ENCODE measurements at places on chromosomes 7 and 10.

GRCh38 chr7:1944619-1945210 lies 274.6 kb downstream of the ELFN1 start:
- no peak for DNase-seq

DNA sequence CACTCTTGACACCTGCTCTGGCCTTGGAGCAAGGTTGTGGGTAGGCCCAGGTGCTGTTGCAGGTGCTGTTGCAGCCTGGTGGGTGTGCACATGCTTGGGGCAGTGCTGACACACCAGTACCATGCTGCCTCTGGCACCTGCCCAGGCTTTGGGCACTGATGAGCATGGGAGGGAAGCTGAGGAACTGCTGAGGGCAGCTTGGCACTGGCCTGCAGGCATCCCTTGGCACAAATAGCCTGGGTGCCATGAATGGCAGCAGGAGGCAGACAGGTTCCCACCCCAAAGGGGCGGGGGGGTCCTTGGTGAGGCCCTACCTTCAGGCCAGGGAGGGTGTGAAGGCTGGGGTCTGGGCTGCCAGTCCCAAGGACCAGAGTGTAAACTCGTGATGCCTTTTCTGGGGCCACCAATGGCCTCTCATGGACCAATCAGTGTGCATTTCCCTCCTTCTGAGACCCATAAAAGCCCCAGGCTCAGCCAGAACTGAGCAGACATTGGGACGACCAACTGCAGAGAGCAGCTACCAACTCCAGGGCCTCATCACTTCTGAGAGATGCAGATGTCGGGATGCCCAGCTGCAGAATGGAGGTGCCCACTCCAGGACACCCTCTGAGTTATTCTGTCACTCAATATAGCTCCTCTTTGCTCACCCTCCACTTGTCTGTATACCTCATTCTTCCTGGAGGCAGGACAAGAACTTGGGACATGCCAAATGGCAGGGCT lies 547.4 kb downstream of the ZWINT start:
- DNase-seq = no peak

- no peak for DNase-seq
These were observed 30.5 kb downstream of the JAKMIP3 start for GRCh38 chr10:132096223-132096622.

DNA sequence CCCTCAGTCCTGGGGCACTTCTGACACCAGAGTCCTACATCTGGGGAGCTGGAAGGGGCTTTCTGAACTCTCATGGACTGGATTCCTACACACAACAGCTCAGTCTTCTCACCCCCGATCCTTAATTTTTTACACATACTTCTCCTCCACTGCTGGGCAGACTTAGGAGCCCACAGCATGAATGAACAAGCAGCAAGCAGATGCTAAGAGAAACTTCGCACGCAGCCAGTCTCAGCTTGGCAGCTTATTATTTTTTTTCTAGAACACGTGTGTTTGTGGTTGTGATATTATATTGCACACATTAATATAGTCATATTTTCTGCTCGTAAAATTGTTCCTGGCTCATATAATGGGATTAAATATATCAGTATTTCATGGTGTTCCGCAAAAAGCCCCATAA lies 50.9 kb upstream of the LOXL4 start:
- no peak for DNase-seq

- peak; percentile 47 for DNase-seq
These were observed at the start of gene PTPRE for GRCh38 chr10:127906548-127907377. TSS of gene PTPRE (plus strand) at chr10:127907103. CDS start at chr10:128040882, 133,779 bp downstream.

GRCh38 chr7:67450171-67450570 lies 453.5 kb downstream of the TYW1 start:
- DNase-seq = no peak

GRCh38 chr7:131905471-131905973 lies 349.1 kb upstream of the PODXL start:
- DNase-seq = no peak

- DNase-seq = no peak
These were observed 1.3 kb downstream of the GLI3 start for GRCh38 chr7:42235741-42236161.

DNA sequence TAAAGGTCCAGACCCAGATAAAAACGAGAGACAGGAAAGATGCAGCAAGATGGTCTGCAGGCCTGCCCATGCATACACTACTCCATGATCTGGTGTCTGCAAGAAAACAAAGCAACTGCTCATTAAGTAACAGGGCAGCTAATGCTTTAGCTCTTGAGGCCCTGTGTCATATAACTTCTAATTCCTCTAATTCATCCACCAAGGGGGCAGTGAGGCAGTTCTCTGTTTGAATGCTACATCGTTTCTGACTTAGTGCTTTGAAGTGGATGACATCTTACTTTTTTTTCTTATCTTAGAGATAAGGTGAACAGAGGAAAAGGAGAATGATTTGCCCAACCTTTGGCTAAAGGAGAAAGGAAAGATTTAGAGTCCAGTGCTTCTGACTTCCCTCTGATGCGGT lies 619.7 kb downstream of the AUTS2 start:
- no peak for DNase-seq

DNA sequence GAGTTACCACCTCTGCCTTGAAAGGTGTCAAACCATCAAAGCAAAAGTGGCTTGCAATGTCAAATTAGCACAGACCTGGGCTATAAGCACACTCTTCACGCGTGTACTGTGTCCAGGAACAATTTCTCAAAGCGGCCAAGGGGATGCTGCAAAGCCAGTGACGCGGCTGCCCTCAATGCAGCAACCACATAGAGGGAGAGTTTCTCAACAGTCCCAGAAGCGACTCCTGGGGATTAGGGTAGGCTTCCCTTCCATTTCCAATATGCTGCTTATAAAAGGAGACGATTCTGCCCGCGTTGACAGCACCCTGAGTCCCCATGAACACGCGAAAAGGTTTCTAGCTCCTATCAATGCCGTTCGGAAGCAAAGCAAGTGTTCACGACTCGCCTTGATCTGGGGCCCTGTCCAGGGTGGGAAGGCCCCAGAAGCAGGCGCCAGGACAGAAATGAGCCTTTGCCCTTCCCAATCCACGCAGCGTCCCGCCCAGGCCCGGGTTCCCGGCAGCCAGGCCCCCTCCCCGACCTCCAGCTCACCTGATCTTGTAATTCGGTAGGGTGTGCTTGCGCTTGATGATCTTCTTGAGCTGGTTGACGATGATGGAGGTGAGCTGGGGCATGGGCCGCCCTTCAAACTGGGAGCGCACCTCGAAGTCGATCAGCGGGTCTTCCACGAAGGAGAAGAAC lies 1.3 kb downstream of the PDZD8 start:
- peak; percentile 9 for DNase-seq

GRCh38 chr7:133436014-133436428 lies 183.1 kb downstream of the EXOC4 start:
- no peak for DNase-seq

GRCh38 chr7:90736968-90737939 lies 141.1 kb downstream of the CDK14 start:
- no peak for DNase-seq

DNA sequence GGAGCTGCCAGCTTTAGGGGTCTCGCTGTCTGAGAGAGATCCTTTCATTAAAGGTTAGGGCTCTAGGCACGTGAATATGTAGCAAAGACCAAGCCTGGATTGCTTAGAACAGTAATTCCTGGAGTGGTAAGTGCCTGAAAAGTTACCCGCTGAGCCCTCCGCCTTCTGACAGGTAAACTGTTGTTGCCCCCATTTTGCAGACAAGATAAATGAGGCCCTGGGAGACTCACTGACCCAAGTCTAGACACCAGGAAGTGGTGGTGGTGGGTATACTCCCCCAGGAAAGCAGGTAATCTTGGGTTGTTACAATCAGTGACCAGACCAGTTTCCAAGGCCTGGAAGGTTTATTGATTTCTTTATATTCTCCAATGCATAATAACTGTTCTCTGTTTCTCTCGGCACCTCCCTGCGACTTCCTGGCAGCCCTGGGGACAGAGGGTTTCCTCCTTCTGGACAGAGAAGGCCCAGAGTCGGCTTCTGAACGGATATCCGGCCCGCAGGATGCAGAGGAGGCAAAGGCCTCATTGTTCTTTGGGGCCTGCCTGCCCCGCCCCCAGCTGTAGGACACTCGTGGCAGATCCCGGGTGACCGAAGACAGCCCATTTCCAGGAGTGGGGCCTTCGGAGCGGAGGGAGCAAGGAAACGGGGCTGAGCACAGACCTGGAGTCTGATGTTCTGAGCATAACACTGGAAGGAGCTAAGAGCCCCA lies 1.3 kb upstream of the GRK5 start:
- no peak for DNase-seq

- no peak for DNase-seq
These were observed 242.8 kb downstream of the PHTF2 start for GRCh38 chr7:78041423-78041822.

GRCh38 chr10:29820890-29821461 lies 186.2 kb upstream of the SVIL start:
- no peak for DNase-seq

GRCh38 chr7:17020250-17020649 lies 138.5 kb upstream of the AGR3 start:
- no peak for DNase-seq

DNA sequence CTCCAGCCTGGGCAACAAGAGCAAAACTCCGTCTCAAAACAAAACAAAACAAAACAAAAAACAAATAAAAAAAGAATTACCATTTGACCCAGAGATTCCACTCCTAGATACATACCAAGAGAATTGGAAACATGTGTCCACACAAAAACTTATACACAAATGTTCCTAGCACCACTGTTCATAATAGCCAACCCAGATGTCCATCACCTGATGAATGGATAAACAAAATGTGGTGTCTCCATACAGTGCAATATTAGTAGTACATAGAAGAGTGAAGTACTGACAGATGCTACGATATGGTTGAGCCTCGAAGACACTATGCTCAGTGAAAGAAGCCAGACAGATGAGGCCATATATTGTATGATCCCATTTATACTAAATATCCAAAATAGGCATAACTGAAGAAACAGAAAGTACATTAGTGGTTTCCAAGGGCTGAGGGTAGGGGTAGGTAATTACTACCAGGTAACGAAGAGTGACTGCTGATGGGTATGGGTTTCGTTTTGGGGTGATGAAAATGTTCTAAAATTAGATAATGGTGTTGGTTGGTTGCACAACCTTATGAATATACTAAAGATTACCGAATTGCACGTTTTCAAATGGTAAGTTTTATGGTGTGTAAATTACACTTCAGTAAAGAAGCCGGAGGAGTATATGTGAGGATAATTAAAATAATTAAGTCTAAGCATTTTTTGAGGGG lies 20.0 kb downstream of the MYO1G start:
- DNase-seq = no peak

- no peak for DNase-seq
These were observed 1050.6 kb downstream of the NRG3 start for GRCh38 chr10:82925547-82925946.

GRCh38 chr7:74206589-74207120 lies 3.2 kb upstream of the LAT2 start:
- DNase-seq = peak; percentile 37

GRCh38 chr10:132417957-132418441 lies 21.0 kb downstream of the PWWP2B start:
- no peak for DNase-seq

DNA sequence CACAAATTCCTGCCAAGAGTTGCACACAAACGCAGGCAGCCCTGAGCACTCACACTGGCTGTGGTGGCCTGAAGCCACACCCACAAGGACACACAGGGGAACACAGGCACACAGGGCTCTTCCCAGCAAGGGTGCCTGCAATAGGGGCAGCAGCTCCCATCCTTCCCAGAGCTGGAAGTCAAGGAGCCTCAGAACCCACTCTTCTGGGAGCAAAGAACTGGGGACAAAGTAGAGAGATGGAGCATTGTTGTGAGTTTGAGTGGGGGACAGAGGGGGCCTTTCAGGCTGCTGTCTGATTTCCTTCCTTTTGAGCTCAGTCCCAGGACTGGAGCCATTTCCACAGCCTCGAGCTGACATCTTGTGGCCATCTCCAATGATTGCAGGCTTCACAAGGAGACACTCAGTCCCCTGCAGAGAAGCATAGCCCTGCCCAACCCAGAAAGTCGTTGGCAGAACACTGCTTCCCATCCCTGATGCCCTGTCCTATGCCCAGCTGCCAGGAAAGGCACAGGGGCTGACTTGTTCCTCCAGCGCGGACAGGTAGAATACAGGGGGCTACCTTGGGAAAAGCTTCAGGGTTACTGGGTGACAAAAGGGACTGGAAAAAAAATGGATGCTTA lies 34.4 kb upstream of the SLF2 start:
- DNase-seq = no peak

- DNase-seq = no peak
These were observed 203.9 kb downstream of the NXPH1 start for GRCh38 chr7:8637322-8637721.

- DNase-seq = no peak
These were observed 61.3 kb upstream of the GLCCI1 start for GRCh38 chr7:7907306-7907705.

- no peak for DNase-seq
These were observed 30.2 kb downstream of the ADRA2A start for GRCh38 chr10:111107023-111107422.

GRCh38 chr7:54995166-54995565 lies 23.7 kb upstream of the EGFR start:
- DNase-seq = no peak

- DNase-seq = no peak
These were observed 393 bp upstream of the DNAJC1 start for GRCh38 chr10:22003964-22004281.

DNA sequence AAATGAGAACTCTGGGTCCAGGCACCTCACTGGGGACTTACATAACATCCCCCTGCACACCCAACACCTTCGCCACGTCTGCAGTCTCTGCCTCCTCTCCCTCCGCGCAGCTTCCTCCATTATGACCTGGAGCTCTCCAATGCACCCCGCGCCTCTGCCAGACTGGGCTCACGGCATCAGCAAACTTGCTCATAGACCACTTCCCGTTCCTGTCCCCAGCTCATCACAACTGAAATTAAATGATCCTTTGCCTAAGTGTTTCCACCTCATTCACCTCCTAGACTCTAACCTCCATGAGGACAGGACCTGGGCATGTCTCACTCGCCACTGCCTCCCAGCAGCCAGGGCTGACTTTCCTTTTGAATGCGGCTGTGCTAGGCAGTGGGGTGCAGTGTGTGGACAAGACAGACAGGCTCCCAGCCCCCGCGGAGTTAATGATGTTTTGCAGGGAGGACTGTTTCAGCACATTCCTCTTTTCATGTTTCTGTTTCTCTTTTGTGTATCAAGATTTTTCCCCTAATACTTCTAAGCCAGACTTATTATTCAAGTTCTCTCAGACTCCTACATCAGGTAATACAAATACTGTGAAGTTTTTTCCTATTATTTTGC lies 18.8 kb downstream of the CHST15 start:
- no peak for DNase-seq
